Breast epithelium (tissue), 4 donors: ENCODE measurements at places on chromosomes 12 and 14. TPM values are rescaled to one million over a fixed set of nuclear protein-coding genes. Genes with fewer than 3 reads are reported as not detected.

The MYH6 gene
- not detected for total RNA-seq

The ADGRD1 gene
- total RNA-seq: 47.5 TPM

The CAMKK2 gene
- total RNA-seq: 32.0 TPM

The KRT5 gene
- total RNA-seq: 464 TPM

The KRT6A gene
- 3.1 TPM for total RNA-seq
